ENCODE measurements at places on chromosomes 7 and 10. TPM values are rescaled to one million over a fixed set of nuclear protein-coding genes. Genes with fewer than 3 reads are reported as not detected.

The CRCP gene
- total RNA-seq, result 22.4 TPM

The SDK1 gene
- 10.1 TPM for total RNA-seq

The CALY gene
- total RNA-seq, result 0.25 TPM

The FKBP6 gene
- under 0.01 TPM for total RNA-seq

The UFSP1 gene
- total RNA-seq, result 9.9 TPM

The GIMAP8 gene
- total RNA-seq, result under 0.01 TPM

The PTPRN2 gene
- total RNA-seq, result 0.11 TPM

The UNC5B gene
- total RNA-seq, result 11.2 TPM

The CYP3A7 gene
- total RNA-seq, result 0.55 TPM

The ATRNL1 gene
- total RNA-seq, result 1.00 TPM
